ENCODE measurements at places on chromosomes 16 and 17.

DNA sequence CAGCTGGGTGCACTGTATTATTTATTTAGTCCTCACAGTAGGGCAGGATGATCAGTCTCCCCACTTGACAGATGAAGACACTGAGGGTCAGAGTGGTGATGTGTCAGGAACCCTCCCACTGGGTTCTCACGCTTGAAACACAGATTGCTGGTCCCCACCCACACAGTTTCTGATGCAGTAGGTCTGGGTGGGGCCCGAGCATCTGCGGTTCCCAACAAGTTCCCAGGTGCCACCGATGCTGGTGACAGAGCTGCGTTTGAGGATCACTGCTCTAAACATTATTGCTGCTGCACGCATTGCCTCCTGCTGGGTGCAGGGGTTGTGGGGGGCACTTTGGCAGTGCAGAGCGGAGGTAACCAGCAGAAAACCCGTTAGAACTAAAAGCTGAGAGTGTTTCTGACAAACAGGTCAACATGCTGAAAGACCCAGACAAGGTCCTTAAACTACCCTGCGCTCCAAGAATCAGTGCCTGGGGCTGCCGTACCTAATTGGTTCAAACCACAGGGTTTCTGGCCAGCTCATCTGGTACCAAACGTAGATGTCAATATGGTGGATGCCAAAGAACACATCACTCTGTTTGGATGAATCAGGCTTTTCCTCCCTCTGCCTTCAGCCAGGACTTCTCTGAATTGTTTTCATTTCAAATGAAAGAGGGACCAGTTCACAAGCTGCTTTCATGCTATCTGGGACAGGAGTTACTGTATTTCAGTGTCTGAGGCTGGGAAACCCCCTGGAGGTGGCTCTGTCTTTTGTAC lies 76.0 kb downstream of the ABCC1 start:
- peak; percentile 45 for DNase-seq

- no peak for DNase-seq
Measured at GRCh38 chr16:67746846-67747245, 27.7 kb upstream of the GFOD2 start.

DNA sequence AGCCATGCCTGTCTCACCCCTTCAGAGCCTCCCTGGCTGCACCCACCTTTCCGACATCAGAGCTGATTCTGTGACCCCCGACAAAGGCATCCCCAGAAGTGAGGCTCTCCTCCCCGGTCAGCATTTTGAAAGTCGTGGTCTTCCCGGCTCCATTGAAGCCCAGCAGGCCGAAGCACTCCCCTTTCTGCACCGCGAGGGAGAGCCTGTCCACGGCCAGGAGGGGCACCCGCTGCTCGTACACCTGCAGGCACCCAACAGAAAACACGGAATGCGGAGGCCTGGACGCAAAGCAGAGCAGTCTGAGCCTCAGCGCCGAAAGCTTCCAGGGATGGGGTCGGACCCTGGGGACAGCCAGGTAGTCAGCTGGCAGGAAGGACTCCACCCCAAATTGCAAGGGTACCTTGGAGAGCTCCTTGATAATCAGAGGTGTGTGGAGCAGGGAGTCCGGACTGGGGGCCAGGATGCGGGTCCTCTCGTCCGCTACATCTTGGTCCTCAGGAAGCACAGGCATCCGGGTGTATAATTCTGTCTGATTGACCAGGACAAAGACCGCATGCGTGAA lies 13.1 kb upstream of the RNPS1 start:
- DNase-seq: no peak

- DNase-seq: no peak
Measured at GRCh38 chr17:45573924-45574770, 83.6 kb upstream of the PLEKHM1 start.

DNA sequence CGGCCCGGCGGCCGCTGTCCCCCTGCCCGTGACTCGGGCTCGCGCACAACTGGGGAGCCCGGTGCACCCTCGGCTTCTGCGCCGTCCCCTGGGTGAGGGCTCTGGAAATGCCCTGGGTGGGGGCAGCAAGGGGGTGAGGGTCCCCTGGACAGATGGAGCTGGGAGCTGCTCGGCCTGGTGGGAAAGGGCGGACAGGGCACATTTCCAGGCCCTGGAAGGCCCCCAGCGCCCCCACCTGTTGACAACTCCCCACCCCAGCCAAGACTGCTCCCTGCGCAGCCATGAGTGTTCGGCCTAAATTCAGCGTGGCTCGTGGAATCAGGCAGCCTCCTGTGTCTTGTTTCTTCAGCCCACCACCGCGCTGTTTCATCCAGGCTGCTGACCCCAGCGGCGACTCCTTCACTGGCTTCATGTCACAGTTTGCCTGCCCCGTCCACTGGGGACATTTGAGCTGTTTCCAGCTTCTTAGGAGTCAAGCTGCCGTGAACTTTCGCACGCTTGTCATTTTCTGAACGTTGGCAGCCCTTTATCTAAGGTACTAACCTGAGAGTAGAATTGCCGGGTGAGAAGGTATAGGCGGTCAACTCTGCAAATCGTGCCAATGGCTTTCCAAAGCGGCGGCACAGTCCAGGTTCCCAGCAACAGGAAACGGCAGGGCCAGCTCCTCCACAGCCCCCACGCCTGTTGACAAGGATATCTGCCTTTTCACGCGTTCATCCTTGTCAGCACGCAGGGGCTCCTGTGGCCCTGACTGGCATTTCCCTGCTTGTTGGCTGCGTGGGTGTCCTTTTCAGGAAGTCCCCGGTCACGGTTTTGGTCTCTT lies 895 bp downstream of the UTS2R start:
- DNase-seq: no peak

GRCh38 chr16:13436641-13437412 lies 483.1 kb upstream of the ERCC4 start:
- no peak for DNase-seq

DNA sequence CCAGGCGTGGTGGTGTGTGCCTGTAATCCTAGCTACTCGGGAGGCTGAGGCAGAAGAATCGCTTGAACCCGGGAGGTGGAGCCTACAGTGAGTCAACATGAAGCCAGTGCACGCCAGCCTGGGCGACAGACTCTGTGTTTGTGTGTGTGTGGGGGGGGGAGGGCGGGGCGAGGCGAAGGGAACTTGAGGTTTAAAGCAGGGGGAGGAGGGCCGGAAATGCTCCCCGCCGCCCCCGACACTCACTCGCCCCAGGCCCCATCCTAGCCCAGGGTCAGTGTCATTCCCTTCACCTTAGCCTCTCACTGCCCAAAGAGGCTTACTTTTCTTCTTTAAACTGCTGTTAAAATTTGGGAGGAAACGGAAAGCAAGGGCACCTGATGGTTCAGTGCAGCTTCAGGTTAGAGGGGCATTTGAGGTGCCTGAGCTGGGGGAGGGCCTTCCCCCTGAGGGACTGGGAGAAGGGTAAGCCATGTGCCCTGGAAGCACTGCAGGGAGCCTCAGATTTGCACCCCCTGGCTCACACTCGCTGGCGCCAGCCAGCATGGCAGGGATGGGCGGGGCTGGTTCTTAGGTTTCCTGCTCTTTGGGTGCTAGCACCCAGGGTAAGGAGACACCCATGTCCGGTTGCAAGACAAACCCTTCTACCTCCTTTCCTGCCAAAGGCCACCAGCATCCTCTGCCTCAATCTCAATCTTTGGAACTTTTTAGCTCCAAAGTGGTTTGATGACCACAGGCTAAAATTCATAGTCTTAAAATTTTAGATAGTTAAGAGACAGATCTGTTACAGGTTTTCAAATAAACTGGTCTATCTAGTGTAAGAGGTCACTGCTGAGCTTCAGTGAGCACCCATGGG lies 2.2 kb upstream of the LIMD2 start:
- DNase-seq: peak; percentile 64

GRCh38 chr17:34850964-34851363 lies 110.3 kb downstream of the CCT6B start:
- no peak for DNase-seq

- no peak for DNase-seq
Measured at GRCh38 chr16:28180655-28181460, 30.9 kb downstream of the XPO6 start.

DNA sequence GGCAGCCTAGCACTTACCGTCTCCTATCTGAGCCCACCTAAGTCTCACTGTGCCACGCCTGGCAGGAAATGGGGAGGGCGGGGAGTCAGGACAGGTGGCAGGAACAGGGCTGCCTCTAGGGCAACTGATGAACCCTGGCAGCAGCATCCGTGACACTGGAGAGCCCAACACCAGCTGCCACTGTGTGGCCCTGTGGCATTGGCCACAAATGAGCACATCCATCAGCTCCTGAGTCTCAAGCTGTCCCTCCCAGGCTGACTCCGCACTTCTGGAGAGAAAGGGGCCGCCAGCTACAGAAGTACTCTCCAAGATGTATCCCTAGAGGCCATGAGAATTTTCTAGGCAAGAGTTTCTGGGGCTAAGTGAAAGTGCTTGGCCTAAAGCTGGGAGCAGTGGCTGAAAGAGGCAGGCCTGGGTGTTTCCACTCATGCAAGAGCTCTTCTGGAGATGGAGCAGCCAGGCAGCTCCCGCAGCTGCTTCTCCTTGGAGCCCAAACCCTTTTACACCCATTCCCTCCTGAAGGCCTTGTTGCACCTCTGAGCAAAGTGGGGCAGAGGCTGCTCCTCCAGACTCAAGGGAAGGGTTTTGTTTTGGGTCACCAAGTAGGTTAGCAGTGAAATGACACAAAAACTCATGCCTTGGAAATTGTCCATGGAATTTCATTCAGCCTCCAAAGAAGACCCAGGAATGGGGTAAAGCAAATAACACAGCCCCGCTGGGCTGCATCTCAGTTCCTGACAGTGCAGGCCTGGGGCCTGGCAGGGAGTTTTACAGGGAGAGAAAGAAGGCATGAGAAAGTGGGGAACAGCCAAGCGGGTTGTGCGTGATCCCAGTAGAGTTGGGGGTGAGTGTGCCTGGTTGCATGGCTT lies 25.8 kb downstream of the PEMT start:
- no peak for DNase-seq
